Transverse colon (tissue), 4 donors: ENCODE measurements at places on chromosomes 5 and 9. TPM values are rescaled to one million over a fixed set of nuclear protein-coding genes. Genes with fewer than 3 reads are reported as not detected.
A peak's percentile ranks its signal among the peaks of the same experiment; 100 is the strongest.

DNA sequence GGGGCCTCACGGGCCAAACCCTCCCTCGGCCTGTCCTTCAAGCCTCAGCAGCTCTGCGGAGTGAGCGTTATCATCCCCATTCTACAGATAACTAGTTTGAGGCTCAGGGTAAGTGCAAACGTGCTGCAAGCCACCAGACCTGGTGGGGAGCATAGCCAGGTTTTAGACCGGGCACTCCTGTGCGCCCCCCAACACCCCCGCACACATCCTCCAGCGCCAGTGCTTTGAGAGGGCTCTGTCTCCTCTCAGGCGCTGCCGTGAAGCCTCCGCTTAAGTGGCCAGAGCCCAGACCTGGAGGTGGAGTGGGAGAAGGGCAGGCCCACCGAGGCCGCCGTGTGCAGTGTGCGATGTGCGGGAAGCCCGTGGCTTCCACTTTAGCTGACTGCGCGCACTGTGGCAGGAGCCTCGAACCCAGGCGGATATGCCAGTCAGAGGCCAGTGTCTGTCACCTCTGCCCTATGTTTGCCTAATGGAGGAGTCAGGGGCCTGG is 1.6 kb upstream of the MGAT1 start:
- DNase-seq = no peak

- no peak for DNase-seq
These were observed 62.1 kb upstream of the CTXN3 start for GRCh38 chr5:127586811-127587210.

DNA sequence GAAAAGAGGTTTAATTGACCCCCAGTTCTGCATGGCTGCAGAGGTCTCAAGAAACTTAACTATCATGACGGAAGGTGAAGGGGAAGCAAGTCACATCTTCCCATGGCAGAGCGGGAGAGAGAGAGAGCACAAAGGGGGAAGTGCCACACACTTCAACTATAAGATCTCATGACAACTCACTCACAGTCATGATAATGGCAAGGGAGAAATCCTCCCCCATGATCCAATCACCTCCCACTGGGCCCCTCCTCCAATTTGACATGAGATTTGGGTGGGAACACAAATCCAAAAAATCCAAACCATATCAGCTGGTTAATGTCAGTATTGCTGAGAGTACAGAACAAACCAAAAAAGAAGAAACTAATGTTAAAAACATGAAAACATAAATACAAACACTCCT is 120.2 kb downstream of the STARD4 start:
- no peak for DNase-seq

DNA sequence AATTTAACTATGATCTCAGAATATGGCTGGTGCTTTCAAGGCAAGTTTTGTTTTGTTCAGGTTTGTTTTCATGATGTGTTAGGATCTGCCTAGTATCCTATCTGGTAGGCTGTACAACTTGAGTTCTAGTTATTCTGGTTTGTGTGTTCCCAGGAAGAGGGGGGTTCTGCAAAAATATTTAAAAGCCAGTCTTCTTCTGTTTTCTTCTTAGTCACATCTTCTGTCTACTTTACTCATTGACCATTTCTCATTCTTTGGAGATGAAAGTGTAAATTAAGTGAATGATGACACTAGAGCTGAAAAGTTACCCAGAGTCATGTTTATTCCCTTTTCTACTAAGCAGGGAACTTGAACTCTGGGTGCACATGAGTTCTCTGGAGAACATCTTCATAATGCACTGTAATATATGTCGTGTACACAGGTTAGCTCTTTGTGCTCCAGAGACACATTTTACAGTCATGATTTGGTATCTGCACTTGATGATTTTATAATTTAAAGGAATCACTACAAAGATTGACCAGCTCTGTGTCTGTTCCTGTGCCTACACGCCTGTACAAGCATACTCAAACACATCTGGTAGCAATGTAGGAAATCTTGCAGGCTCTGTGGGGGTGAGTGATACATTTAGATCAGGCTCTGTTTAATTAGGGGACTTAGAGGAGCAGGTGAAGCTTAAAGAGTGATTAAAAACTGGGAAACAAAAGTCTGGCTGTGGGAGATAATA is 5.0 kb downstream of the SMAD5 start:
- no peak for DNase-seq

- no peak for DNase-seq
These were observed 8.2 kb downstream of the PRRX2 start for GRCh38 chr9:129673602-129674001.

GRCh38 chr5:82854956-82855355 is 222.2 kb downstream of the TMEM167A start:
- no peak for DNase-seq

GRCh38 chr9:20361229-20361628 is 261.1 kb downstream of the MLLT3 start:
- no peak for DNase-seq

GRCh38 chr9:136815422-136815782 is 7.7 kb downstream of the RABL6 start:
- no peak for DNase-seq

DNA sequence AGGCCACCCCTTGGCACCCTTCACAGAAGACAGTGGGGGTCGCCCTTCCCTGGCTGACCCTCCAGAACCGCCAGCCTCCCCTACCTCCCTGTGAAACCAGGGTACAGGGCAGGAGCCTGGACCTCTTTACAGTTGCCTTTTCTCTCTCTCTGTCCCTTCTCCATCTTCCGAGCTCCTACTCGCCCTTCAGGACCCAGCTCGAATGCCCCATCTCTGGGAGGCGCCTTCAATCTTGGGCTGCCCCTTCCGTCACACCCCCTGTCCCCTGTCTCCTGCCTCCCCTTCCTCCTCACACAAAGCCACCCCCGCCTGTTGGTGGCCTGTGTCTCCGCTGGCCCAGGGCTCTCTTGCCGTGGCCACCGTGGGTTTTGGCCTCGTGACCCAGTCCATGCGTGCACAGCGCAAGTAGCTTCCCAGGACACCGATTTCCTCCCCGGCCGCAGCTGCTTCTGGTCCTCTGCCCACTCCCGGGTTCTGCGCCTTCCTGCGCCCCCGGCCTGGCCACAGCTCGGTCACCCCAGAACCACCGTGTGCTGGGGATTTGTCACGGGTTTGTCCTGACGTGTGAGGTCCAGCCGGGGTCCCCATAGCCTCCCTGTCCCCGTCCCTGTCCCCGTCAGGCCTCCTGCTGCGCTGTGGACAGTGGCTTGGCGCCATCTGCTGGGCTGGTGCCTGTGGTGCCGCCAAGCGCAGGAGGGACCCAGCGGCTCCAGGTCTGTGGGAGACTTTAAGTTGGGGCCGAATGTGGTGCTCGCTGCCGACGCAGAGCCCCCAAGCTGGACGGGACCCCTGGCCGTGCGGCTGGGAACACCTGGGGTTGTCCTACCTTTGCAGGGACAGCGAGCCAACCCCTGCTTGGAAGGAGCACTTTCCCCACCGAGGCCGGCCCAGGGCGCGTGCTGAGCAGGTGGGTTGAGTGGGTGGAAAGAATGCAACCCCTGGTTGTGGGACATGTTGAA is 4.0 kb upstream of the TMEM250 start:
- DNase-seq = peak; percentile 78

DNA sequence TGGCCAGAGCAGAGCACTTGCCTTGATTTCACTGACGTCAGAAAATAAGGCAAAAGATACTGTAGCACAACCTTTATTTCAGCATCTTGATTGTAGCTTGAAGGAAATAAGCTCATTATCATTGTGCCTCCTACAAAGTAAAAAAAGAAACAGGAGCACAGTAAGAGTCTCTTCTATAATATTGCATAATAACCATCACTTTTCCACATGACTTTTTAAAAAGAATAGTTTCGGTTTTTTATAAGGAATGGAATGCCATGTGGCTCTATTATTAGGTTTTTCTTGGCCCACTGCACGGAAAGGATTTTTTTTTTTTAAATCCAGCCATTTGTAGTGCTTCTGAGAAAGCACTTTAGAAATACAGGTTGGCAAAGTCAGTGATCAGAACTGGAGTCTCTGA is 655.3 kb downstream of the LRRC70 start:
- no peak for DNase-seq

DNA sequence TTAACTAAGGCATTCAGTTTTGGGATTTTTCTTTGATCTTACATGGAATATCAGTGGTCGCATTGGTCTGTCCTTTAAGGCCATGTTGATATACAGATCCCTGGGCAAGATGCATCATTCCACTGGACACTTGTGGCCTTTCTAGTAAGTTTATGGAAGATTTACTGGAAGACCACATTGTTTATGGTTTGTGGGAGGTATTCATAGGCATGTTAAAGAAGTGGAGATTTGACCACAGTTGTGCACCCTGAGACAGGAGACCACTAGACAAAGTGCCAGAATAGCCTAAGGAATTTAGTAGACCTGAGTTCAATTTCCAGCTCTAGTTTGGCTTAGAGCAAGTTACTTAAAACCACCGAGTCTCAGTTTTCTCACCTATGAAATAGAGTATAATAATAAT is 383.1 kb upstream of the PAPPA start:
- no peak for DNase-seq

DNA sequence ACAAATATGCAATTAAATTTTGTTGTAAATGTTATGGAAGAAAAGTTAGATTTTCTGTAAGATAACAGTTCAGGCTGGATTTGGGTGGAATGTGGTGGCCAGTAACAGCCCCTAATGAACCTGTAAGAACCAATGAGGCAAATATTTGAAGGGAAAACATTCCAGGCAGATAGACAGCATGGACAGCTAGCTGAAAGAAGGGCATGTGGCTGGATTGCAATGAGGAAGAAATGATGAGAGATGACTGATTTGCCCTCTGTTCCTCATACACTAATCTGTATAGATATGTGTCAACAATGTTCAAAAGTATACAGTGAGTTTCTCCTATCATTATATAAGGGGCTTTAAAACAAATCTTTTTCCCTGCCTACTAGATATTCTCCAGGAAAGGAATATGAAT is 58.8 kb downstream of the MAN2A1 start:
- DNase-seq = no peak

- DNase-seq = no peak
These were observed 1495.2 kb downstream of the MAT2B start for GRCh38 chr5:165000479-165001190.

GRCh38 chr5:93674866-93675459 is 66.4 kb downstream of the POU5F2 start:
- DNase-seq = no peak

DNA sequence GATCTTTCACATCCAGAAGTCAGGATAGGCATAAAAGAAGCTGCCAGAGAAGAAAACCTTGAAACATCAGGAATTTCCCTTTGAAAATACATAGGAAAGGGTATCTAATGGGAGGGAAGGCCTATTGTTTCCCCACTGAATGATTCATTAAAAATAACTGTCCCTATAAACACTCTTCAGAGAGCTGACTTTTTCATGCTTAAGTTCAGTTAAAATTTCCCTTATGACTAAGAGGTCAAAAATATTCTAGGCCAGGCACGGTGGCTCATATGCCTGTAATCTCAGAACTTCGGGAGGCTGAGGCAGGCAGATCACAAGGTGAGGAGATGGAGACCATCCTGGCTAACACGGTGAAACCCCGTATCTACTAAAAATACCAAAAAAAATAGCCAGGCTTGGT is 499.5 kb downstream of the ENC1 start:
- no peak for DNase-seq

The IL9 gene
- not detected for total RNA-seq

The PCDHA6 gene
- 0.64 TPM for total RNA-seq

The SETX gene
- 49.8 TPM for total RNA-seq

The LCP2 gene
- 17.5 TPM for total RNA-seq

The GFI1B gene
- not detected for total RNA-seq

The EGFLAM gene
- not detected for total RNA-seq

The SLC27A6 gene
- total RNA-seq = 0.27 TPM

The GRIA1 gene
- not detected for total RNA-seq

The EDIL3 gene
- total RNA-seq = 38.9 TPM

The FAM78A gene
- total RNA-seq = 3.4 TPM

The PCDH12 gene
- total RNA-seq = 0.68 TPM

The INSL4 gene
- not detected for total RNA-seq

The GLRA1 gene
- not detected for total RNA-seq

The FAM114A2 gene
- 18.0 TPM for total RNA-seq

The IL4 gene
- total RNA-seq = not detected

The PCDHGA12 gene
- total RNA-seq = 5.2 TPM
